ENCODE measurements at places on chromosomes 6 and 20. TPM values are rescaled to one million over a fixed set of nuclear protein-coding genes. Genes with fewer than 3 reads are reported as not detected.

DNA sequence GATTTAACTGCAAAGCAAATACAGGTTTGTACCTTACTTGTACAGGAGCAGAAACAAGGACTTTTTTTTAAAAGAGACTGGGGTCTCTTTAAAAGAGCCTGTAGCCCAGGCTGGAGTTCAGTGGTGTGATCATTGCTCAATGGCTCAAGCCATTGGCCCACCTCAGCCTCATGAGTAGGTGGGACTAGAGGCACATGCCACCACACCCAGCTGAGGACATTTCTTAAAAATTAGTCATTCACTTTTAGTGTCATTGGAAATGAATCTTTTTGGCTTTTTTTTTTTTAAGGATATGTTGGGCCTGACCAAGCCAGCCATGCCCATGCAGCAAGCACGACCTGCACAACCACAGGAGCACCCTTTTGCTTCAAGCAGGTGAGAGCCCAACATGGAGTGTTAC lies 16.9 kb downstream of the SEC23B start:
- no peaks in the 10 kb centered on the region for H3K27me3 ChIP-seq
- peaks cover 59% of the 10 kb centered on the region for H3K36me3 ChIP-seq
- H3K4me3 ChIP-seq = no peak overlapping the region
- no peak for DNase-seq
- H3K4me1 ChIP-seq = no peaks in the 10 kb centered on the region
- no peak overlapping the region for H3K27ac ChIP-seq

DNA sequence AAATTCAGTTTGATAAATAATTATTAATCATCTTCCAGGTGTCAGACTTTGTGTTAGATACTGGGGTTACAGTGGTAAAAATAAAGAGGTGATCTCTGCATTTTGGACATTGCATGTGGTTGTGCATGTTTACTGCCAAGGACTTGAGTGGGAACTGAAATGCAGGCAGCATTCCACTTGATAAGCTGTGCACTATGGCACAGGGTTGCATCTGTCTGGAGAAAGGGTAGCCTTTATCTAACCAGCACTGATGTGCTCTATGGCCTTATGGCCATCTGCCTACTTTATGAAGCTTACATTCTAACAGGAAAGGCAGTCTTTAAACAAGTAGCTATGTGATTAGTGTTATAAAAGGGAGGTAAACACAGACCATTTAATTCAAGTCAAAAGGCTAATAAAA lies 53.0 kb upstream of the MLIP start:
- no peak for DNase-seq
- H3K27ac ChIP-seq = no peak overlapping the region
- H3K27me3 ChIP-seq = no peaks in the 10 kb centered on the region
- H3K36me3 ChIP-seq = no peaks in the 10 kb centered on the region
- no peaks in the 10 kb centered on the region for H3K4me1 ChIP-seq
- no peak overlapping the region for H3K4me3 ChIP-seq

Gene MPIG6B
- 1.1 TPM for total RNA-seq

Gene C6orf141
- total RNA-seq = 2.1 TPM

Gene NRN1
- 24.4 TPM for total RNA-seq

Gene MDN1
- 35.1 TPM for total RNA-seq

DNA sequence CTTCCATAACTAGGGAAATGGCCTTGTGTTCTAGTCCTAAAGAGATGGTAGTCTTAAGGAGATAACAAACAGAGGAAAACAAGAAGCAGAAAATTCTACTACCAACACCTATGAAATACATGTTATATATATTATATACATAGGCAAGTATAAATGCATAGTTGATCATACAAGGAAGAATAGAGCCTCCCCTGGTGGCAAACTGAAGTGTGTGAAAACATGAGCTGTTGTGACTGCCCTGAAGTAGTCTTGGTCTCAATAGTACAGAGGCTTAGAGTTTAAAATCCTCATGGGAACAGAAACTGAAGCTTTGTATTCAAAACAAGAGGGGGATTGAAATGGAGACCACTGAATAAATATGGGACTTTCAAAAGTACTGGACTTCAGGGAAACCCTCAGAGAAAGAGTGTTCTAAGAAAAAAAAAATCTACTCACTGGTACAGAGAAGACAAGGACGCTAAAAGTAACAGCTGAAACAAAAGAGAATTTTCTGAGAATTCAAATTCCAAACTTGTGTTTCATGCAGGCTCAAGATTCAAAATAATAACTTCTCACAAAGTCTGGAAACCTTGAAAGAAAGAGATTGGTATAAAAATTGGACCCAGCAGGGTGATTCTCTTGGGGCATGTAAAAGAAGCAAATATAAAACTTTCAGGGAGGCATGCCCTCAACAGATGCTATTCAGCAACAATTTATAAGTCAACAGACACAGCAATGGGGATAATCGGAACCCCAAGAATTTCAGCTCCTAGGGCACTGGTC lies 59.7 kb upstream of the SAMD3 start:
- no peaks in the 10 kb centered on the region for H3K36me3 ChIP-seq
- H3K4me3 ChIP-seq = no peak overlapping the region
- H3K27ac ChIP-seq = no peak overlapping the region
- H3K4me1 ChIP-seq = no peaks in the 10 kb centered on the region

Gene PLAGL2
- total RNA-seq = 15.9 TPM

Gene SLC23A2
- total RNA-seq = 26.2 TPM

Gene NMBR
- not detected for total RNA-seq

Gene CPNE5
- total RNA-seq = 2.3 TPM

DNA sequence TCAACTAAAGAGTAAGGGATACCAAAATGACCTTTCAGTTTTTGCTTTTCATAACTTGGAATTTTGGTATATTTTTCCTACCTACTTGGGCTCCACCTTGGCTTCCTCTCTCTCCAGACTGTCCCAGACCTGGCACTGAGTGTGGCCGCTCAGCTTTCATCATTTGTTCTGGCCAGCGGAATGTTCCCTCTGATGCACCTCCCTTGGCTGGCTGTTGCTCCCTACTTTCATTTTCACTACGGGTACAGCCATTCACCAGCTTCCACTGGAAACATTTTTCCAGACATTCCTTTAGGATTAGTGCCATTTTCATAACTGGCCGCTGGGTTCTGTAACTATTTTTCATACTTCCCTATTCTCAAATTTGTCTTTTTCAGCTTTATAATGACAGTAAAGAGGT lies 487.4 kb downstream of the TENT5A start:
- H3K4me3 ChIP-seq = peak overlapping the region; percentile 25
- H3K4me1 ChIP-seq = no peaks in the 10 kb centered on the region
- H3K27ac ChIP-seq = no peak overlapping the region
- DNase-seq = no peak

DNA sequence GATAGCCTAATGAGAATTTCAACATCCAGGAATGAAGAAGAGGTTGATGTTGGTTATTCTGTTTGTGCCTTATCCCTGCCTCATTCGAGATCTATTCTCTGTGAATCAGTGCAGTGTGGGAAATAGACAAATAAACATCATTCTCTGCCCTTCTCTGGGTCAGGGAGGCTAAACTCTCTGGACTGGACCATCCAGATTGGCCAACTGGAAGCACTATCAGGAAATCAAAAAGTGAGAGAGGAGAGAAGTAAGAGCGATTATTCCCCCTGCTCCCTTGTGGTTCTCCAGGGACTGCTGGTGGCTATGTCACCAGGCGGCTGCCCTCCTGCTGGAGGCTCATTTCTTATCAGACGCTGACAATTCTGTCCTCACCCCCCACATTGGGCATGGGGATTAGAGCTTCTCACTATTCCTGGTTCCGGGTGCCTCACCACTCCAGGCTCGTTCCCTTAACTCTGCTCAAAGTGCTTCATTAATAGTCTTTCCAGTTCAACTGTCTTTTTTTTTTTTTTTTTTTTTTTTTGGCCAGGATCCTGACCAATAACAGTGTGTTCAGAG lies 201.7 kb upstream of the RREB1 start:
- H3K27ac ChIP-seq = no peak overlapping the region
- no peaks in the 10 kb centered on the region for H3K27me3 ChIP-seq
- no peaks in the 10 kb centered on the region for H3K4me1 ChIP-seq
- H3K36me3 ChIP-seq = no peaks in the 10 kb centered on the region
- H3K4me3 ChIP-seq = no peak overlapping the region

DNA sequence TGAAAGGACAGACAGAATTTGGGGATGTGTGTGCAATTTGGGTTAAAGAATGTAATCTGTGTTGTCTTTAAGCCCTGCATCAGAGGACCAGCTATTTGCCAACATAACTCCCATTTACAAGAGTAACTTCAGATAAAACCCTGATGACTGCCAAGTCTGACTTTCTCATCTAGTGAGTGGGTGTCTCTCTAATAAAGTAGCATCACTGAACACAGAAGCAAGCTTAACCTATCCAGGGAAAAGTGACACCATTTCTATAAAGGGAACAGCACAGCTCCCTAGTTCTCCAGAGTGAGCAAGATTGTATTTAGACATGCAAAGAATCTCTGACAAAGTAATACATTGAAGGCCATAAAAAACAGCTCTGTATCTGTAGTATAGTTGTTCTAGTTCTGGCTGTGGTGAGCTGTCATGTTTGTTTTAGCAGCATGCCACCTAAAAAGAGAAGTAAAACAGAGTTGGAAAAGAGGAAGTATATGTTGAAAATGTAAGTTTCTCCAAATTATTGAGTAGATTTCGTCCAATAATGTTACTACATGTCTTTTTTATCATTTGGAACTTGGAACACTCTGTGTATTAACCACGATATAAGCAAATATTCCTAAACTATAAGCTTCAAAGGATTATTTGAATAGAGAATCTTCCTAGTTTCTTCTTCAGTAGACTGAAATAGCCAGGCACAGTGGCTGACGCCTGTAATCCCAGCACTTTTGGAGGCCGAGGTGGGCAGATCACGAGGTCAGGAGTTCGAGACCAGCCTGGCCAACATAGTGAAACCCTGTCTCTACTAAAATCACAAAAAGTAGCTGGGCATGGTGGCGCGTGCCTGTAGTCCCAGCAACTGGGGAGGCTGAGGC lies 8.8 kb upstream of the PIM1 start:
- H3K36me3 ChIP-seq = no peaks in the 10 kb centered on the region
- DNase-seq = no peak
- H3K4me3 ChIP-seq = no peak overlapping the region
- no peaks in the 10 kb centered on the region for H3K27me3 ChIP-seq
- peaks cover 5% of the 10 kb centered on the region for H3K4me1 ChIP-seq

DNA sequence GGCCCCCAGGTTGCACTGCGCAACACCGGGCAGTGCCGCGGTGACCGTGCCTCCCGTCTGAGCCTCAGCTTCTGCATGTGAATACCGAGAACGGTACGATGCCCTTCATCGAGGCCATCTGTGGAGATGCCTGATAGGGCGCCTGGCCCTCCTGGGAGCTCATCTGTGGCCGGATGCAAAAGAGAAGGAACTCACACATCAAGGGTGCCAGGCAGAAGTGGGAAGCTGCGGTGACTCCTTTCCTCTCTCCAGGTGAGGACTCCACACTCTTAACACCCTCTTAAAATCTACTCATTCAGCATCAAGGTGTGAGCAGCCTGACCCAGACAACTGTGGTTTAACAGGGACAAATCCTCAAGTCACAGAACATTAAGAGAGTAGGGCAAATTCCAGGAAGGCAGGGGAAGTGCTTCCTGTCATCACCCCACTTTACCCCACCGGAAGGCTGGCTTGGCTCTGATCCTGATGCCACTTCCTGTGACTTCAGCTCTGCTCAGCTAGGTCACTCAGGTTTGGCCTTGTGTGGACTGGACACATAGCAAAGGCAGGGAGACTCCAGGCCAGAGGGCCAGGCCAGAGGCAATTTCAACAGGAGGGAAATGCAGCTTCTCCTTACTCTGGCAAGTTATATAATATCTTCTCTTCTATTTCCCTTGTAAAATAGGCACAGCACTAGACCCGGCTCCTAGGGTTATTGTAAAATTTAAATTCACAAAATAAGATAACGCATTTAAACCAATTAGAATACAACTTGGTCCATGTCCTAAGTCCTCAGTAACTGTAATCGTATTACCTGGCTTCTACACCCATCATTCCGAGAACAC lies 69.4 kb downstream of the CPNE5 start:
- no peak overlapping the region for H3K4me3 ChIP-seq
- DNase-seq = no peak
- H3K27ac ChIP-seq = peak overlapping the region; percentile 55
- no peaks in the 10 kb centered on the region for H3K27me3 ChIP-seq
- H3K36me3 ChIP-seq = no peaks in the 10 kb centered on the region

DNA sequence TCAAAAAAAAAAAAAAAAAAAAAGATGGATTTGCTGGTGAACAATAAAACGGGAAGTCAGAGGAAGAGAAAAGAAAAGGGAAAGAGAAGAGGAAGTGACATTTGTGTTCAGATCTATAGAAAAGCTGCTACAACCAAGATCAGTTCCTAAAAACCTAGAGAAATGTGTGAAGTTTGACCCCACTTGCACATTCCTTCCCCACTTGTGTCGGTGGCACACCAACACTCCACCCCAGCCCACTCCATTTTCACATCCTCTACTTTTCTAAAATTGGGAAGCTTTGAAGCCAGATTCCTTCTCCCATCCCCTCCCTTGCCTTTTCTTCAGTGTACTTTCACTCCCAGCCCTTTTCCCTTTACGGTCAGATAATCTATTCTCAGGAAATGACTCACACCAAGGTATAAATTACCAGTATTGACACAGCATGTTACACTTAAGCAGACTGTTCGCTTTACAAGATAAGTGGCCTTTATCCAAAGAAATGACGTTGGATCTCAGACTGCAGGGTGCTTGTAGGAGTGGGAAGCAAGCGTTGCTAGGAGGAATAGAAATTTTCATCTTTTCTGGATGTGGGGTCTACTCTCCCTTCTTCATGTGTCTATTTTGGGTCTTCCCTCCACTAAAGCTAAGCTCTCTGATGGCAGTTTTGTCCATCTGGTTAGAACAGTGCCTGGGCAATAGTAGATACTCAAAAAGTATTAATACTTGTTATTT lies 92.5 kb upstream of the ADGRF1 start:
- DNase-seq = no peak
- H3K27me3 ChIP-seq = no peaks in the 10 kb centered on the region
- H3K27ac ChIP-seq = peak overlapping the region; percentile 44
- H3K36me3 ChIP-seq = no peaks in the 10 kb centered on the region
- H3K4me3 ChIP-seq = no peak overlapping the region

GRCh38 chr20:38143238-38143645 lies 21.8 kb downstream of the TGM2 start:
- H3K4me3 ChIP-seq = no peak overlapping the region
- peaks cover 39% of the 10 kb centered on the region for H3K4me1 ChIP-seq
- H3K27me3 ChIP-seq = no peaks in the 10 kb centered on the region
- no peak for DNase-seq
- H3K36me3 ChIP-seq = peaks cover 78% of the 10 kb centered on the region

DNA sequence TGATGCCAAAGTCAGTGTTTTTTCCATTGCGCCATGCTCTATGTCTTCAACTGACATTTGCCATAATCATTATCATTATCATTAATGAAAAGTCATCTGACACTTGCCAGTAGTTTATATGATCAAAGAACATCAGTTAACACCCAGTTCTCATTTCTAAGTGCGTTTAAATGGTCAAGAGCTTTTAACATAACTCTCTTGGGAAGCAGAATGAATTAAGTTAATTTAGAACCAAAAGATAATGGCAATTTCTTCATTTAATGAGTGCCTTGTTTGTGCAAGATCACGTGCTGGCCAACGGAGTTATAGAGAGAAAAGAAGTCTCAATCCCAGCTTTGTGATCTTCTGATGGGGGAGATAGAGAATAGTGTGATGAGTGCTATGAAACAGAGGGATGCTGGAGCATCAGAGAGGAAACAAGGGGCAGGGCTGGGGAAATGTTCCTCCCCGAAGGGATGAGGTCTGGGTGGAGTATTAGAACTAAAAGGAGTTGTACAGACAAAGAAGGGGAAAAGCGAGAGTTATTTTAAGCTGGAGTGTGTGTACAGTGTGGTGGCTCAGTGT lies 20.3 kb downstream of the ANKS1A start:
- peaks cover 10% of the 10 kb centered on the region for H3K4me1 ChIP-seq
- H3K4me3 ChIP-seq = no peak overlapping the region
- DNase-seq = no peak
- H3K36me3 ChIP-seq = no peaks in the 10 kb centered on the region
- no peaks in the 10 kb centered on the region for H3K27me3 ChIP-seq

GRCh38 chr6:62978920-62979319 lies 232.3 kb upstream of the FKBP1C start:
- H3K36me3 ChIP-seq = no peaks in the 10 kb centered on the region
- no peak for DNase-seq
- H3K27me3 ChIP-seq = no peaks in the 10 kb centered on the region
- H3K4me1 ChIP-seq = no peaks in the 10 kb centered on the region

Gene MUCL3
- 4.6 TPM for total RNA-seq

Measured in upper lobe of right lung (tissue), 1 donor.